Activated CD8-positive, alpha-beta memory T cell treated with anti-CD3 and anti-CD28 coated beads, Interleukin-2, amount 10 ng/mL, durations not matched to agents 7 days and 5 days (primary cell): ENCODE measurements at places on chromosomes 5 and 9.
A peak's percentile ranks its signal among the peaks of the same experiment; 100 is the strongest.

- H3K27ac ChIP-seq: no peak overlapping the region
- DNase-seq: no peak
- peaks cover 32% of the 10 kb centered on the region for H3K27me3 ChIP-seq
- no peaks in the 10 kb centered on the region for H3K36me3 ChIP-seq
- H3K4me1 ChIP-seq: no peaks in the 10 kb centered on the region
Observed at GRCh38 chr5:71706906-71707305, 12.2 kb upstream of the CARTPT start.

- peaks cover 7% of the 10 kb centered on the region for H3K4me1 ChIP-seq
- no peak overlapping the region for H3K4me3 ChIP-seq
- no peaks in the 10 kb centered on the region for H3K36me3 ChIP-seq
- DNase-seq: no peak
- no peaks in the 10 kb centered on the region for H3K27me3 ChIP-seq
Observed at GRCh38 chr5:127839496-127840197, 136.5 kb downstream of the CCDC192 start.

- no peaks in the 10 kb centered on the region for H3K36me3 ChIP-seq
- no peak overlapping the region for H3K27ac ChIP-seq
- no peak overlapping the region for H3K4me3 ChIP-seq
Observed at GRCh38 chr5:89849830-89850512, 559.6 kb downstream of the CETN3 start.

GRCh38 chr5:74124826-74125225 lies 498.8 kb downstream of the ARHGEF28 start:
- DNase-seq: no peak
- no peaks in the 10 kb centered on the region for H3K4me1 ChIP-seq
- no peak overlapping the region for H3K27ac ChIP-seq
- no peaks in the 10 kb centered on the region for H3K36me3 ChIP-seq

DNA sequence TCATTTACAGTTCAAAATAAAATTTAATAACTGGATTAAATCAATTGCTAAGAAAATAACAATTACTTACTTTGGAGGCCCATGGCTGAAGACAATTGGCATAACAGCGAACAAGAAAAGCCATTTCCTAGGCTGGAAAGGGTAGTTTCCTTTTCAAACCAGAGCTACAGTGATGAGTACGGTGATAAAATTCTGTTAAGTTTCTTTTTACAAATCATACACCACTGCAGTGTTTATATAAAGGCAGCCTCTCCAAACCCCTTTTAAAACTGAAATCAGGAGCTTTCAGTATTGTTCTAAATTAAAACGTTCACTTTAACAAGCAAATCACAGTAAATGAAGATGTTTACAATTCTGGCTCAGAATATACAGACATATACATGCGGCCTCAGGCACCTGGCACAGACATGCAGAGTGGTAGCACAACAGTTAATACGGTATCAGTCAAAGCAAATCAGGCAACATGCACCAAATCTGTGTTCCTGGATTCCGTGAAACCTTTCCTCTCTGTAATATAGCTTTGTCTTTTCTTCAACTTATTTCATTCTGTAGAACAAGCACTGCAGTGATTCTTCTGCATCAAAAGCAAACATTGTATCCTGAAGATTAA lies 102.9 kb downstream of the RAPGEF6 start:
- H3K4me3 ChIP-seq: peak overlapping the region; percentile 72
- H3K4me1 ChIP-seq: peaks cover 67% of the 10 kb centered on the region
- peaks cover 7% of the 10 kb centered on the region for H3K36me3 ChIP-seq
- H3K27ac ChIP-seq: peak overlapping the region; percentile 90

- no peak overlapping the region for H3K4me3 ChIP-seq
- no peak for DNase-seq
- H3K4me1 ChIP-seq: no peaks in the 10 kb centered on the region
- peaks cover 34% of the 10 kb centered on the region for H3K36me3 ChIP-seq
- H3K27me3 ChIP-seq: no peaks in the 10 kb centered on the region
Observed at GRCh38 chr5:115229606-115230005, 33.1 kb downstream of the PGGT1B start.

DNA sequence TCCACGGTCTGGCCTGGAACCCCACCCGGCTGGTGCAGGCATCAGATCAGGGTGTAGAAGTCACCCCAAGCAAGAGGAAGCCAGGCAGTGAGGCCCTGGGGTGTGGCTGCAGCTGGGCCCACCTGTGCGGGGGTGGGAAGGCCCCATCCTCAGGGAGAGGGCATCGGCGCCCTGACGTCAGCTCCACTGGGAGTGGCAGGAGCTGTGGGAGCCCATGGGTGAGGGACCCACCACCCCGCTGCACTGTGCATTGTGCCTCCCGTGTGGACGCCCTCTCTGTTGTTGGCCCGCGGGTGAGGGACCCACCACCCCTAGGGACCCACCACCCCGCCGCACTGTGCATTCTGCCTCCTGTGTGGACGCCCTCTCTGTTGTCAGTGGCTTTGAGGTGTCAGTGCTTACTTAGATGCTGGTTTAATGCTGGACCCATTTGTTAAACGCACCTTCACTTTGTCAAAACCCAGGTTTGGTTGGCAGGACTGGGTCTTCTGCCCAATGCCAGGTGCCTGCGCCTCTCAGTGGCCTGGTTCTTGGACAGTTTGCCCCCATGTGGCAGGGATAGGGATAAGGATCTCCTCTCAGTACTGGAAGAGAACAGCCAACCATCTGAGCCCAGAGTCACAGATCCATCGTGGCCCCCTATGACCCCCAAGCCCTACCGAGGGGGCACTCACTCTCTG lies 6.9 kb upstream of the EXOC3 start:
- no peaks in the 10 kb centered on the region for H3K27me3 ChIP-seq
- peaks cover 6% of the 10 kb centered on the region for H3K36me3 ChIP-seq
- H3K27ac ChIP-seq: no peak overlapping the region
- no peak overlapping the region for H3K4me3 ChIP-seq

DNA sequence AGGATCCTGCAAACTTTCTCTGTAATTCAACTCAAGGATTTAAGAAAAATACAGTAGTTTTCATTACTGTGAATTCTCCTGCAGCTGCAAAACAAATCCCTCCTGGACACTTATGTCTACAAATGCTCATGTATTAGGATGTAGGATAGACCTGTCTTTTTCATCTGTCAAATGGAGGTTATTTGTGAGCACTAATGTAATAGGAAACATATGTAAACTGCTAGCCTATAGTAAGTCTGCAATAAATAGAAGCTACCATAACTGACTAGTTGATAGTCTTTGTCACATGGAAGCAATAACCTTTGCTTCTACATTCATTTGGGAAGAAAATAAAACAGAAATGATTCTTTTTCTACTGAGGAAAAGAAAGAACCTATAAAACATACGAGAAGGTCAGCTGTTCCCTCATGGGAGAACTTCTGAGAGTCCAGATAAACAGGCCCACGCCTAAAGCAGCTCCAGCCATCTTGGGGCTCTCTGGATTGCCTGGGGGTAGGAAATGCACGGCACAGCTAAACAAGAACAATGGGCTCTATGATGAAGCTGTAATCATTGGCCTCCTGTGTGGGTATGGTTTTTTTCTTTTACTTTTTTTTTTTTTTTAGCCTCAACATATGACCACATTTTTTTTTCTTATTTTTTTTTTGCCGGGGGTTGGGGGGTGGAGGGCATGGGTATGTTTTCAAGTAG lies 6.2 kb downstream of the KCNV2 start:
- H3K27me3 ChIP-seq: no peaks in the 10 kb centered on the region
- peaks cover 2% of the 10 kb centered on the region for H3K4me1 ChIP-seq
- H3K36me3 ChIP-seq: peaks cover 16% of the 10 kb centered on the region
- no peak overlapping the region for H3K27ac ChIP-seq
- DNase-seq: no peak

DNA sequence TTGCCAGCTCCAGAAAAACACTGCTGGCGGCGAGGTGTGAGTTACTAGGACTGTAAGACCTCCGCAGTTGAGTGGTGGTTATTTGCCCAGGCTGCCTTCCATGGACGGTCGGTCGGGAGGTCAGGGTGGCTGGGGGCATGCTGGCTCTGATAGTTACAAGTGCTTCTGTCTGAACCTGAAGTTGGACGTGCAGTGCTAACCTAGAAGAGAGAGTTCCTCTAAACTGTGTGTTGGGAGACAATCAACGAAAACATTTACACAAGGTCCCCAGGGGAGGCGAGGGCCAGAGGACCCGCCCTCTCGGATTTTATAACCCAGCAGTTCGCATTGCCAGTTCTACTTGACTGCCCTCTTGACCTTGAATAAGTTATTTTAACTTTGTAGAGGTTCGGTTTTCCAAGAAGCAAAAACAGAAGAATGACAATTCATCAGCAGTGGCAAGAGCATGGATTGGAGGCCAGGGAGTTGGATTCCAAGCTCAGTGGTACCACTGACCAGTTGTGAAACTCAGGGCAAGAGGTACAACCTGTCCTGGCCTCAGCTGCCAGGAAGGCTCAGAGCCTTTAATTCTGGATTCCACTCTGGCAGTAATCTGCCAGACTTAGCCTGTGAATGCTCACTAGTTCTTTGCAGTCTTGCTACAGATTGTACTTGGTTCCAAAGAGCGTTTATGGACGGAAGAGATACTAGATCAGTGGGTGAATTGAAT lies 28.7 kb upstream of the PDE8B start:
- no peaks in the 10 kb centered on the region for H3K4me1 ChIP-seq
- H3K36me3 ChIP-seq: no peaks in the 10 kb centered on the region
- no peak overlapping the region for H3K27ac ChIP-seq

GRCh38 chr5:142671266-142671665 lies 14.6 kb downstream of the FGF1 start:
- no peak overlapping the region for H3K27ac ChIP-seq
- no peak overlapping the region for H3K4me3 ChIP-seq
- DNase-seq: no peak
- H3K27me3 ChIP-seq: peaks cover 4% of the 10 kb centered on the region
- no peaks in the 10 kb centered on the region for H3K36me3 ChIP-seq
- no peaks in the 10 kb centered on the region for H3K4me1 ChIP-seq

- H3K4me1 ChIP-seq: peaks cover 30% of the 10 kb centered on the region
- no peak overlapping the region for H3K4me3 ChIP-seq
- peaks cover 17% of the 10 kb centered on the region for H3K27me3 ChIP-seq
- peak overlapping the region; percentile 14 for H3K27ac ChIP-seq
Observed at GRCh38 chr9:99000476-99001395, 57.0 kb downstream of the COL15A1 start.

DNA sequence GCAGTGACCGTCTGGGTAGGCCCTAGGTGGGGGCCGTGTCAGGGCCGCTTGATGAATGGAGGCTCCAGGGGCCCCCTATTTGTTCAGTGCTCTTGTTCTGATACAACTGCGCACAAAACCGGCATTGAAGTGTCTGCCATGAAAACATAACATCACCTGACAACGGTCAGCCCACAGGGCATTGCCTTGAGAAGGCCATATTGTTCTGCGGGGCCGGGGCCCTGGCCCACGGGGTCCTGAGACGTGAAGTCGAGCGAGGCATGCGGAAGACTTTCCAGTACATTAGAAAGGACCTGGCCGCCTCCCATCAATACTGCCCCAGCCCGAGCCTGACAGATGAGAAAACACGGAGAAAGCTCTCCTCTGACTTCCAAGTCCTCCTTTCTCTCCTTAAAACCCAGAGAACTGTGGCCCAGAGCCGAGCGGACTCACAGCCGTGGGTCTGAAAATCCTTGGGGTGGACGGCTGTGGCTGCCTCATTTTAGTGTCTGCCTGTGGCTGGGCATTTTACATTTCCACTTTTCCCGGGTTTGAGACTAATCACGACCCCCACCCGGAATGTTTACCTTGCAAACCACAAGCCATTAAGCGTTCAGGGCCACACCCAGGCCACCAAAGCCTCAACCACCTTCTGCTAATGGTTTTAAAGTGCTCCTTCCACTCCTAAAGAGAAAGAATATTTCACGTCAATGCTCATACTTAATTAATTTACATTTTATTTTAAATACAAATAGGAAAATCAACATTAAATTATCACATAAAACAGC lies 391.0 kb upstream of the IRX2 start:
- H3K27me3 ChIP-seq: no peaks in the 10 kb centered on the region
- H3K4me3 ChIP-seq: no peak overlapping the region
- no peak overlapping the region for H3K27ac ChIP-seq
- no peaks in the 10 kb centered on the region for H3K36me3 ChIP-seq

DNA sequence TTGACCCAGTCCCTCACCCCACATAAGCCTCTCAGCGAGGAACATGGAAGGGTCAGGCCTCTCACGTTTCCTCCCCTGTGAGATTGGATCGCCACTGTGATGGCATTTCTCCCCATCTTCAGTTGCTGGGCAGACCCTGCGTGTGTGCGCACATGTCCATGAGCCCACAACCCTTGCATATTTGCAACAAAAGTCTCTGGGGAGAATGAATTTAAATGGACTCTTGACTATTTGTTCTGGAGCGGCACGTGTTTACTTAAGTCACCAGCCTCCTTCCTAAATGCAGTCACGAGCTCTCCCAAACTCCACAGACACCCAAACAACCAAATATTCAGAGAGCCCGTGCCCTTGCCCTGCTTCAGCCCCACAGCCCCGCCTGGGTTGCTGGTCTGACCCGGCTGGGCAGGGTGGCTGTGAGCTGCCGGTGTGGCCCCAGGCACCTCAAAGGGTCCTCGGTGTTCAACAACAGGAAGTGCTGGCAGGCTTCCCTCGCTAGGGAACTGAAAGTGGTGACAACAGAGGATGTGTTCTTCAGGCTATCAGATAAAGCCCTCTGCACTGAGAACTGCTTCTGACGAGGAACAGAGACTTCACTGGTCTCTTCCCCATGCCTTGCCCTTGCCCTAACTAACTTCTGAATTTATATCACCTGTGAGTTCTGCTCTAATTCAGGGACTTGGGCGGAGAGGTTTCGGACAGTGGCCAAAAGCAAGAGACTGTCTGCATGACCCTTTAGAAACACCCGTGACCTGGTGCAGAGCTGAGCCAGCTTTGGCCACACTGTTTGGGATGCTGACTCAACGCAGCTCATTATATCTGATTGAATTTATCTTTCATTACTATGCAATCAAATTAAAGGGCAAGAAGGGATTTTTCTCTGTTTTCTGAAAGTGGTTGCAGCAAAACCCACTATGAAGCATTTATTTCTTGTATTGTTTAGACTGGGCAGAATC lies 19.2 kb upstream of the CD180 start:
- H3K27ac ChIP-seq: peak overlapping the region; percentile 98
- peaks cover 64% of the 10 kb centered on the region for H3K4me1 ChIP-seq
- peaks cover 24% of the 10 kb centered on the region for H3K36me3 ChIP-seq
- no peaks in the 10 kb centered on the region for H3K27me3 ChIP-seq
- peak; percentile 91 for DNase-seq
- peak overlapping the region; percentile 69 for H3K4me3 ChIP-seq

- H3K4me1 ChIP-seq: peaks cover 26% of the 10 kb centered on the region
- no peak overlapping the region for H3K4me3 ChIP-seq
- H3K36me3 ChIP-seq: peaks cover 56% of the 10 kb centered on the region
- H3K27me3 ChIP-seq: no peaks in the 10 kb centered on the region
- peak overlapping the region; percentile 8 for H3K27ac ChIP-seq
Observed at GRCh38 chr9:121088576-121088975, 13.8 kb downstream of the CNTRL start.

DNA sequence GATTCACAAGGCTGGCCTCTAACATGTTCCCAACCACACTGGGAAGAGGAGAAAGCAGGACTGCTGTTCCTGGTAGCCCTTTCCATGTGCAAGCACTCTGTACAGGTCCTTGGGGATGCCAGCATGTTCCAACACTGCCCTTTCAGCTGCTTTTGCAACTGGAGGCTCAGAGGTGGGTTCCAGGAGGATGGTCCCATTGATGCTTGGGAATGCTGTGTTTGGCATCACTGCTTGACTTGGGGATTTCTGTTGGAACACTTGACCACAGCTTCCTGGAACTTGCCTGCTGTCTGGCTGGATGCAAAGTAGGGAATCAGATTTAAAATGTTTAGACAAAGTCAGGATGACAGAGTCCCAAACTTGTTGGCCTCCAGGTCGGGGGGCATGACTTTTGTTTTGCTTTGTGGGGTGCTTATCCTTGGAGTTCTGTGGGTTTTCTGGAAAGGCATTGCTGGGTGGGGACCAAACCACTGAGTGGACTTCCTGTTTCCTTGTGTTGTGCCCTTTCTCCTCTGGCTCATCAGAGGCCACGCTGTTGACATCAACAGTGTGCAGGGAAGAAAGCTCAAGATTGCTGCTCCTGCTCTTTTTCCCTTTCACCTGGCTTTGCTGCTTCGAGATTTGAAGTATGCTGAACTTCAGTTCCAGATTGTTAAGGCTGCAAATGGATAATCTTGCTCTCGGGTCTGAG lies 148.5 kb upstream of the RPS23 start:
- H3K36me3 ChIP-seq: no peaks in the 10 kb centered on the region
- no peak overlapping the region for H3K27ac ChIP-seq
- H3K4me3 ChIP-seq: no peak overlapping the region
